ENCODE measurements at places on chromosomes 7 and 10.

GRCh38 chr10:96578633-96579032, 8.2 kb downstream of the TM9SF3 start:
- no peak for DNase-seq

DNA sequence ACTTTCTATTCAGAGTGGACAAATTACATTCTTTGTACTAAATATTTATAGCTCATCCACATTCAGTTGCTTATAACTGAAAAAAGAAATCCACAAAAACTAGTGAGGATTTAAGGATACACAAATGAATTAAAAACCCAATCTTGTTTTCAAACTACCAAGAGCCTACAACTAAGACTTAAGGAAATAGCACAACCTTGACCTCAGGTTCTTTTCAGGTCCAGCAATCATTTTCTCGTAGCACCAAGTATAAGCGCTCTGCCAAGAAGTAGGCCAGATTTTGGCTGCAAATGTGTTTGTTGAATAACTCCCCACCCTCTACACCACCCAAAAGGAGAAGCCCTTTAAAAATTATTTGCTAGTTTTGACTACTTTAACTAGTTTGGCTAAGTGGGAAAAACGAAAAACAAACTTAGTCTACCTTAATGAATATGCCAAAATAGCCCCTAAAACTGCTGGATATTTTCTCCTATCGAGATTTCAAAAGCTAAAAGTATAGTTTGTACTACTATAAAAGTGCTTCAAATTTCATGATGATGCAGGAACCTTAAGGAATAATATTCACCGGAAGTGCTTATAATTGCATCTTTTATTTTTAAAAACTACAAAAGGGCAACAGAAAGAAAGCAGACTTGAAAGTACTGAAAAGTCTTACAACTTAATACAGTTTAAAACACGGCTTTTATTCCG, 2.7 kb upstream of the KMT2E start:
- no peak for DNase-seq

- no peak for DNase-seq
Observed at GRCh38 chr7:87810130-87810529, 66.0 kb downstream of the SLC25A40 start.

DNA sequence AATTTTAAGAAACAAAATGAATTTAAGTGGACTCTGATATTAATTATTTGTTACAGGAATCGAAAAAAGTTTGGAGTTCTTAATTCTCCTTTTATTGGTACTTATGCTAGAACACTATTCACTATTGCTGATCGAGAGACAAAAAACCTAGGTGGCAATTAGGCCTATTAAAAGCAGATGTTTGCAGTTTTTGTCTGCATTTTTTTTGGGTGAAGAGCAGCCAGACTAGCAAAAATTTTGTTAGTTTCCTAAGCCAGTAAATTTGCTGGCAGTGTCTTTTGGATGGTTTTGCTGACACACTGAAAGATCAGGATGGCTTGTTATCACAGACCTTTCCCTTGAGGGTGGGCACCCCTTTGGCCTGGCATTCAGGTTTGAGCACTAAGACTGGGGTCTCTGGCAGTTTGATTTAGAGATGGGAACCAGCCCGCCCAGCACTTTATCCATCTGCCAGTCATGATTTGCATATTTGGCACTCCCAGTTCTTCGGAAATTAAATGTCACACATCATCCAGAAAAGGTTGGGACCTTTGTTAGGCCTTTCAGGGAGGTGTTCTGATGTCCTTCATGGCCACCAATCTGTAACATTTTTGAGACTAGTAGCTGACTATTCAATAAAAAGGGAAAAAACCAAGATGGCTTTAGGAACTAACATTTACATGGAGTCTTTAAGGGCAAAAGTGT, 57.3 kb downstream of the INPP5F start:
- DNase-seq = no peak

- peak; percentile 31 for DNase-seq
Observed at GRCh38 chr10:43955002-43955596, 306.4 kb upstream of the ZNF32 start.

DNA sequence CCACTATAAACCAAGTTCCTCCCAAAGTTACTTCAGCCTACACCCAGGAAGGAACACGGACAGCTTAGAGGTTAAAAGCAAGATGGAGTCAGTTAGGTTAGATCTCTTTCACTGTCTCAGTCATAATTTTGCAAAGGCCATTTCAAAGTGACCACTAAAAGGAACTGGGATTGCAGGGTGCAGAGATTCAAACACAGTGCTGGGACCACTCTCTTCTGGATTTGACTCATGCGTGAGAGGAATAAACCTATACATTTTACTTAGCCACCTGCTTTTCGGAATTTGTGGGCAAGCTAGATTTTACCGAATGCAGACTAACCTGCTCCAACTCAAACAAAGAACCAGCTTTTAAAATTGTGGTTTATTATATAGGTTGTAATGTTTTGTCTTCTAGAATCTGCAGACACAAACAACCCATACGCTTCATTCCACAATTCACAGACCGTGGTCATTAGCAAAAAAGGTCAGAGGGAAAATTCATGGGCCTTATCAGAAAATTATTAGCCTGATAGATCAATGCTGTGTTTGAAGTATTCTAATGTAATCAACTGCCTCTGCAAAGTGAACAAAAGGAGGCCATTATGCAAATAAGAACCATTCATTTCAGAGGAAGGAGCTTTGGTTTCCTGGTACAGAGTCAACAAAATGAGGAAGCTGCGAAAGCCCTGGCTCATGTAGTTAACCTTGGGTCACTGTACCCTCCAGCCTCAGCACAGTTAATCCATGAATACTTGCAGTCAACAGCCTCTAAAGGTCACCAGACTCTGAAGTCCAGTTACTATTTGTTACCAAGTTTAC, 342.7 kb upstream of the KLF6 start:
- no peak for DNase-seq

- peak; percentile 10 for DNase-seq
Observed at GRCh38 chr7:7821517-7821916, 103.1 kb upstream of the RPA3 start.

Measured in NCI-H524 treated with DMSO at 0.1 percent for 48 hours (cell line).